Activated CD4-positive, alpha-beta T cell treated with anti-CD3 and anti-CD28 coated beads, Interleukin-2, amount 10 ng/mL, durations not matched to agents 7 days and 5 days (primary cell): ENCODE measurements at places on chromosomes 4 and X. TPM values are rescaled to one million over a fixed set of nuclear protein-coding genes. Genes with fewer than 3 reads are reported as not detected.

TLL1 gene
- total RNA-seq: not detected

LAS1L gene
- 43.7 TPM for total RNA-seq

GAB3 gene
- total RNA-seq: 5.5 TPM

DNA sequence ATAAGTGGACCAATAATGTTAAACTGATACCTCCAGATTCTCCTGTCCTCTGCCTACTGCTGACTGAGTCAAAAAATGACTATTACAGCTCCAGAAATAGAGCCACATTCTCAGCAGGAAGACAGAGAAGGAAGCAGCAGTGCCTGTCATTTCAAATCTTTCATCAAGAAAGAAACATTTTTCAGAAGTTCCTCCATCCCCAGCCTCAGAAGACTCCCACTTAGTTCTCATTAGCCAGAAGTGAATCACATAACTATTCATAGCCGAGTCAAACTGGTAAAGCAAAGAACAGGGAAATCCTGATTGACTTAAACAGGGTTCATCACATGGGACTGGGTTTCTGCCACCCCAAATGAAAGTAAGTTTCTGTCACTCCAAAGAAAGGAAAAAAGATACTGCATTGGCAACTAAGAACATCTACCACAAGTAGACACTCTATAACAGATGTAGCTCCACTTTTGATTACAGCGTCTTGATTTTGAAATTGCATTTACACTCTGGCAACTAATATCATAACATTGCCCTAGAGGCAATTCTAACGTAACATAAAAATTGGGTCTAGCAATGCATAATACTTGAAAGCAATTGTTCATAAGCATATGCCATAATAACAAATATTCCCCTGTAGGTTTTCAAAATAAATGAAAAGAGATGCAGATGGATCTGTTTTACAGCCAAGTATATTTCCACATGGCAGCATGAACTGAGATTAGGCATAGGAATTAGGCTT, 599.8 kb downstream of the GALNTL6 start:
- no peak for DNase-seq

DNA sequence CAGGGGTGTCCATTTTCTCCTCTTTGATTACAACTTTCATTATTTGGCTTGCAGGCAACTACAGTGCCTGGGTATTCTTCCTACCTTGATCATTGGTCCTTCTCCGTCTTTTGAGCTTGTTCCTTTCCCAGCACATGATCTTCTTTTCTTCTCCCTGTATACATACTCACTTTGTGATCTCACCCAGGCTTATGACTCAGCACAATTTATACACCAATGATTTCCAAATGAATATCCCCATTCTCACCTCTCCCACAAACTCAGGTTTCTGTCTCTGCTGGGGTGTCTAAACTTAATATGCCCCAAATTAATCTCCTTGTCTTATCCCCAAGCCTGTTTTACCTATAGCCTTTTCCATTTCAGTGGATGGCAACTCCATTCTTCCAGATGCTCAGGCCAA, 19.5 kb upstream of the C4orf54 start:
- DNase-seq: no peak

DNA sequence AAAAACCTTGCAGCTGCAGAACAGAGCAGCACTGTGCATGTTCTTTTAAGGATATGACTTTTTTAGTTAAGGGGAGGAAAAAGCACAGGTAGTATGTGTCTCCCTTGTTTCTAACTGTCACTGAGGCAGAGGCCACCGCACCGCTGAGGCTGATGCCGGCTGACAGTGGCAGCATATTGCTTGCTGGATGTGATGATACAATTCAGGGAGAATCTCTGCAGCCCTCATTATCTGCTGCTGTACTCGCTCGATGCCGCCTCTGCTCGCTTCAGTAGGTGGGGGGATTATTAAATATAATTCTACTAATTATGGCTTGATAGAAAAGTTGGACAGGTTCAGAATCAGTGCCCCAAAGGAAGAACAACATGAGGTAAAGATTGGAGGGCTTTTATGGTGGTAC, 378.8 kb upstream of the NOCT start:
- DNase-seq: no peak

DNA sequence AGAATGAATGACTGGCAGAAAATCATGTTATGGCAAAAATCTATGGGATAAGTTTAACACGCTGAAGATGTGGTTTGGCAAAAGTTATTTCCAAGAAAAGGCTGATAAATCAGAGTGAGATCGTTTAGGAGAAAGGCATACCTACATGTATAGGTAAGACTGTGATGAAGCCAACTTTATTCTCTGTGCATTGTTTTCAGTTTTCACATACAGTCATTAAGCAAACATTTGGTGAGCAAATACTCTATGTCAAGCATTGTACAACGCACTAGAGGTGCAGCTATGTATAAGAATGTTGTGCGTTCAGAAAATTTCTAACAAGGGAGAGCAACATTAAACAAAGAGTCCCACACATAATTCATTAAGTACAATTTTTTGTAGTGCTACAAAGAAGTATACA, 121.7 kb downstream of the TEX13A start:
- DNase-seq: no peak

- no peak for DNase-seq
Observed at GRCh38 chr4:182141061-182141460, 102.1 kb upstream of the TENM3 start.

DNA sequence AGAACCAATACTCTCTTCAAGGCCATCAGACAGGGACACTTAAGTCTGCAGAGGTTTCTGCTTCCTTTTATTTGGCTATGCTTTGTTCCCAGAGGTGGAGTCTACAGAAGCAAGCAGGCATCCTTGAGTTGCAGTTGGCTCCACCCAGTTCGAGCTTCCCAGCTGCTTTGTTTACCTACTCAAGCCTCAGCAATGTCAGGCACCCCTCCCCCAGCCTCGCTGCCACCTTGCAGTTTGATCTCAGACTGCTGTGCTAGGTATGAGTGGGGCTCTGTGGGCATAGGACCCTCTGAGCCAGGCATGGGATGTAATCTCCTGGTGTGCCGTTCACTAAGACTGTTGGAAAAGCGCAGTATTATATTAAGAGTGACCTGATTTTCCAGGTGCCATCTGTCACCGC, 12.6 kb upstream of the UGT2B15 start:
- no peak for DNase-seq
